ENCODE measurements at places on chromosomes 5 and 9.

GRCh38 chr9:79189511-79189924, 382.2 kb upstream of the TLE4 start:
- no peak for DNase-seq

DNA sequence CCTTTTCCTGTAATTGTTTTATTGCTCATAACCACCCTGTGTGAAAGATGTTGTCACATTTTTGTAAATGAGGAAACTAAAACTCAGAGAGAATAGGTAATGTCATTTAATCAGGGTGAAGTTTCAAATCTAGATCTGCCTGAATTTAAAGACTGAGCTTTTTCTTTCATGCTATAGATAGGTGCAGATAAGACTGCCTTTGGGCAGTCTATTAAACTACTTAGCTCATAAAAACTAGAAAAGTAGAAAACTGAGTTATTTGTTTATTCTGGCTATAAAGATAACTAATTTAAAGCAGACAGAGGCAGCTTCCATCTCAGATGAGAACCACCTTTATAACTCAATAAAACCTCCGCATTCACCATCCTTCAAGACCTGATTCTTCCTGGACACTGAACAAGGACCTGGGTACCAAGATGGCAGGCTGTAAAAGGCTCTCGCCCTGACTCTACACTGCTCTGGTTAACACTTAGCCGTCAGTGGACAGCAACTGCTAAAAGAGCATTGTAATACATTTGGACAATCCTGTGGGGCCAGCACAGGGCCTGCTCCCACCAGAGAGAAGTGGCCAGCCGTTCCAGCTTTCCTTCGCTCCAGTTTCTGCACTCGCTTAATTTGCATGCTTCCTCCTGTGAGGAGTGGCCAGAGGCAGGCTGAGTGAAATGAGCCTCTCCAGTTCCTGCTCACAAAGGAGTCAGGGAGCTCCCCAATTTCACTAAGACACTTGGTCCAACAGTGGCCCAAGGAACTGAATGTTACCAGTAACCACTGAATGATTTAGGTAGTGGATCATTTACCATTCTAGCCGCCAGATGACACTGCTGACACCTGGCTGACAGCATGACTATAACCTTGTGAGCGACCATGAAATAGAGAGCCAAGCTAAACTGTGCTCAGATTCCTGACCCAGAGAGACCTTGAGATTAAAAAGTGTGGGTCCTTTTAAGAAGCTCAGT, 566.4 kb downstream of the EFNA5 start:
- DNase-seq: no peak

DNA sequence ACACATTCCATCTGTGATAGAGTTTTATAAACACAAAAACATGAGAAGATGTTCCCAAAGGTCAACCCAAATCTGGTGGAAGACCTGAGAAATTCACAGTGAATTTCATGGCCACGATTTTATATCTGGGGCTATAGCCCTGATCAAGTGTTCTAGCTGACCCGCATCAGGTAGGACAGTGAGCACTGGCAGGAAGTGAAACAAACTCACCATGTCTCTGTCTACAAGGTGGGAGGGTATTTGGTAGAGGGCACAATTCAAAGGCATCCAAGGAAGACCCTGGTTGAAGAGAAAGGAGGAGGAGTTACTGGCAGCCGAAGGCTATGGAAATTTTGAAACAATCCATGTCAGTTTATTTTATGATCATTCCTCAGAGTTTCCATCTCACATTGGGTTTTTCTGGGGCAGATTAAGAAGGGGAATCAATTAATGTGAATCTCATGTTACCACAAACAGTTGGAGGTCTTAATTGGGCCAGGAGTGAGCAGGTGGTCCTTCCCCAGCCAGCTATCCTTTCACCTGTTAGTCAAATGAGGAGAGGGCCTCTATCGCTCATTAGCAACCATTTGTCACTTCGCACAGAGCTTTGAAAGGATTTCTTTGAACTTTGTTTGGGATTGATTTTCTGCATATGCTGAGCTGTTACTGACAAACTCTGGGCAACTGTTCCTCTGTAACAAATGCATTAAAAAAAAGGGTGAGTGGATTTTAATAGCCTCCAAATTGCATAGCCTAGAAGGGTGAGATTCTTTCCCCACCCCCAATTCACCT, 612.0 kb upstream of the CLINT1 start:
- no peak for DNase-seq

DNA sequence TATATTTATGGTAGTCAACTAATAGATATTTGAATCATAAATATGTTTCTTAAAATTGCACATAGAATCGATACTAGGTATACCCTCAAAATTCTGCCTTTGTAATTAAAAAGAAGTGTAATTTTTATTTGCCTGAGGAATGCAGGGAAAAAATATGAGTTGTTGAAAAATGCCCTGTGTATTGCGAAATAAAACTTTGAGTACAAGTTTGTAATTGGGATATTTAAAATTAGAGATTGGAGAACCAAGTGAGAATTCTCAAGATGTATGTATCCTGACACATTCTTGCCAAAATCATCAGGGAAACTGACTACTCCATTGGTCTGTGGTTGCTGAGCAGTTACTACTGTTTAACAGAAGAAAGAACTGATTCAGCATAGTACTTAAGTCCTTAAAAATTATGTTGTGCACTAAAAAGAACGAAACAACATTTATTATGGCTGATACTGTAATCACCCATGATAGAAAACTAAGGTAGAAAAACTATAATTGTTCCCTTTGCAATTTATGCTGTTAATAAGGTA, 36.0 kb downstream of the ST8SIA4 start:
- DNase-seq: no peak

GRCh38 chr5:174608631-174609097, 115.7 kb upstream of the MSX2 start:
- DNase-seq: no peak

- DNase-seq: peak; percentile 7
Measured at GRCh38 chr5:144237851-144238250, 67.2 kb downstream of the KCTD16 start.

DNA sequence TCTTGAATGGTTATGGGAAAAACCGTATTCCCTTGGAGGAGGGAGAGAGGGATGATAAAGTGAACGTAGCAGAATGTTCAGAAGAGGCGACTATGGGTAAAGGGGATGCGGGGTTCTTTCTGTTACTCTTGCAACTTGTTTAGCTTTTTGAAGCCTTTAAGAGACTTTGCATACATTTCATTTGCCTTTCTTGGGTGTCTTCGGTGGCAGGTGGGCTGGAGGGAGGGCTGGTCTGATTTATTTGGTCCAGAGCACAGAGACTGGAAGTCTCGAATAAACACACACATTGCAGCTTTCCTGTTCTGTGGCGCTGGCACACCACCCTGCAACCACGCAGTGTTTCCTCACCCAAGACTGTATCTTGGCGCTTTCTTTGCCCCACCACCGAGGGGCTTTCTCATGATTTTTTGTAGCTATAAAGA, 23.2 kb downstream of the TTF1 start:
- no peak for DNase-seq
